HFFc6 (cell line): ENCODE measurements at places on chromosomes 7 and 10. TPM values are rescaled to one million over a fixed set of nuclear protein-coding genes. Genes with fewer than 3 reads are reported as not detected.

The SPAM1 gene
- not detected in 2 replicates for total RNA-seq

The JAKMIP3 gene
- total RNA-seq = 0.11 and 0.23 TPM in 2 replicates

The HERC4 gene
- 234 and 276 TPM in 2 replicates for total RNA-seq

The AKR1C4 gene
- total RNA-seq = not detected in 2 replicates

The FAM170B gene
- not detected in 3 replicates for total RNA-seq

The AGR3 gene
- not detected in 3 replicates for total RNA-seq

The LLCFC1 gene
- total RNA-seq = not detected in 2 replicates

The XRCC2 gene
- total RNA-seq = 1.8 to 4.5 TPM (median 3.6 TPM) in 3 replicates

The CHST15 gene
- total RNA-seq = 0.87 to 8.7 TPM (median 7.1 TPM) in 3 replicates
